Left hindlimb (tissue), 1 donor: ENCODE measurements at places on chromosomes 13 and 19.
A peak's percentile ranks its signal among the peaks of the same experiment; 100 is the strongest.

GRCh38 chr13:20359335-20359734 is 127.2 kb upstream of the GJB6 start:
- DNase-seq = no peak

DNA sequence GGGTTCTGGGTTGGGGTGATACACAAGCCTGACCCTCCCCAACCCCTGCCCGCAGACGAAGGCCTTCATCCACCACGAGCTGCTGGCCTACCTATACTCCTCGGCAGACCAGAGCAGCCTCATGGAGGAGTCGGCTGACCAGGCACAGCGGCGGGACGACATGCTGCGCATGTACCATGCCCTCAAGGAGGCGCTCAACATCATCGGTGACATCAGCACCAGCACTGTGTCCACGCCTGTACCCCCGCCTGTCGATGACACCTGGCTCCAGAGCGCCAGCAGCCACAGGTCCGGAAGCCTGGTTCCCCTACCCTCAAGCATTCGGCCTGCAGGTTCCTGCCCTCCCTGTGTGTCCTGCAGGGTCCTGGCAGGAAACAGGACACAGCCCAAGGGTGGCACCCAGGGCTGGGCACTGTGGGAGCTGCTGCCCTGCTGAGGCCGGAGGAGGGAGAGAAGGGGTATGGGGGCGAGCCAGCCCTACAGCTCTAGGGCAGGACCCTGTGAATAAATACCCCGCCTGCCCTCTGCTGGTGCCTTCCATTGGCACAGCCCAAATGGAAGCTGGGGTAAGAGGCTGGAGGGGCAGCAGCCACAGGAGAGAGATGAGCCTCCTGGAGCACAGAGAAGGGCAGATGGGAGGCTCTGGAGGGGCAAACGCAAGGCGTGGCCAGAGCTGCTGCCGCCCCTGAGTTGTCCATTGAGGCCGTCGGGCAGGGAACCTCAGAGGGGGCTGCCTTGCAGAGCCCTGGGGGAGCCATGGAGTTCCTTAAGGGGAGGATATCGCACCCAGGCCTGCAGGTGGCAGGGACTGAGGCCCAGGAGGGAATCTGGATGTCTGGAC is 6.8 kb downstream of the TMED1 start:
- no peak for DNase-seq

GRCh38 chr13:46615888-46616531 is 63.0 kb downstream of the LRCH1 start:
- DNase-seq = no peak

DNA sequence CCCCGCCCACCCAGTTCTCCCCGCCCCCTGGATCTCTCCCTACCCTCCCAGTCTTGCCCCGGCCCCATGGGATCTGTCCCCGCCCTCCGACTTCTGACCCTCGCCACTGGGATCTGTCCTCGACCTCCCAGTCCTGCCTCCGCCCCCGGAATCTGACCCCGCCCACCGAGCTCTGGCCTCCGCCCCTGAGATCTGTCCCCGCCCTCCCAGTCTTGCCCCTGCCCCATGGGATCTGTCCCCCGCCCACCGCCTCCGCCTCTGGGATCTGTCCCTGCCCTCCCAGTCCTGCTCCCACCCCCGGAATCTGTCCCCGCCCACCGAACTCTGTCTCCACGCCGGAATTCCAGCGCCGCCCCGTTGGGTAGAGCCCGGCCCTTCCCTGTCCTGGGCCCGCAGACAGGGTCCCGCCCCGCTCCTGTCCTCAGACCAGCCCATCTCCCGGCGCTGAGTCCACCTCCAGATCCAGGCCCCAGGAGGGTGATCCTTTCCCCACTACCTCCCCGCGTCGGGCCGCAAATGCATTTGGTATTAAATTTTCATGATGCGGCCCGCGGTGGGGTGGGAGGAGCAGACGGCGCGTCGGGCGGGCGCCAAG is 1.5 kb upstream of the SLC17A7 start:
- DNase-seq = peak; percentile 95

- DNase-seq = no peak
These were observed 9.1 kb upstream of the ZNF536 start for GRCh38 chr19:30363073-30363472.

- no peak for DNase-seq
These were observed 185.3 kb upstream of the EDNRB start for GRCh38 chr13:78103936-78104335.

DNA sequence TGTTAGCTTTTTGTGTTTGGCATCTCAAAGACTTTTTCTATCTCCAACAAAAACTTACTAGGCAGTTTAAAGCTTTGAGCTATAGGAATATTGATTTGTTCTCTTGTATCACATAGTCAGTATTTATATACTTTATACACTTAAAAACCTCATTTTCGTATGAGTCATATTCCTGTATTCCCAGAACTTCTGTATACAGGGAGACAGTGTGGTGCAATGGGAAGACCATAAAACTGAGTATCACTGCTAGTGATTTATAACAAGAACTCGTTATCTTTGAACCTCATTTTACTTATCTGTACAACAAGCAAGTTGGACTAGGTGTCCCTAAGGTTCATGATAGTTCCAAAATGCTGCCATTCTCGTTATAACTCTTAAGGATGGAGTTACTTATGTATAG is 6.3 kb downstream of the GPR180 start:
- no peak for DNase-seq

DNA sequence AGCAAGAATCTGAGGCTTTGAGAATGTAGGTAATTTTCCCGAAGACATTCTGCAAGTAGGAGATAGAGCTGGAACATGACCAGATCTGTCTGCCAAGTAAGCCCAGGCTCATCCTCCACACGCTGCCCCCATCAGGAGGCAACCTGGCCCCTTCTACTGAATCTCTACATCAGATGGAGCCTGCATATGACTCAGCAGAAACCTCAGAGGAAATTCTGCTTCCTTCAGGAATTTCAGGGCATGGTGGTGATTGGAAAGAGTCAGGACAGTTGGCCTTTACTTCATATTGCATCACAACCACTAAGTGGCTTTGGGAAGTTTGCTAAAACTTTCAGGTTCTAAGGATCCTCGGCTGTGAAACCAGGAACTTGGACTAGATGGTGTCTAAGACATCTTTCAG is 85.2 kb downstream of the LRRC63 start:
- DNase-seq = no peak

DNA sequence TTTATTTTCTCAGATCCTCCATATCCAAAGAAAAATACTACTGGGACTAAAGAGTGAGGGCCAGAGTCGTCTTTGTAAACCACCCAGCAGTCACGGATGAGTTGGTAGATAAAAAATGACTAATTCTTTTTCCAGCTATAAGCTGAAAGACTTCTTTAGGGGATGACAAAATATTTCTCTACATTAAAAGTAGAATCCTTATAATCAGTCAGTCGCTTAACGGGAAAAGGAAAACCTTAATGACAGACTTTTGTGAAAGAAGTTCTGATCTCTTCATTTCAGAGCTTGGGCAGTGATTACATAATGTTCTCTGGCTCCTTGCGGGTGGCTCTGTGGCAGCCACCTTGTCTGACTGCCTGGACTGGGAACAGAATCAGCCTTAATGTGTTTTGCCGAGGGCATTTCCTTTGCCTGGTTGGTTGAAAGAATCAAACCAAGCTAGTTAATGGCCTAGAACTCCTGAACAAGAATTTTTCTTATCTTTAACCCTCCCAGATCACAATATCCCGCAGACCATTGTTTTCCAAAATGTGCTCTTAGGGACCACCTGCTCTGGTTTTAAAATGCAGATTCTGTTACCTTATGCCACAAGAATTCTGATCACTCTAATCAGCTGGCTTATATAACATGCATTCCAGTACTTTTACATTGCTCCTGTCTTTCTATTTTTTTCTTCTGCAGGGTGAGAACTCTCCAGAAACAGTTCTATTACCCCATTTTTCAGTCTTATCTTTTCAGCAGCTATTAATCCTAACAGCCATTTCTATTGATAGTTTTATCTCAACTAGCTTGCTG is 2.5 kb downstream of the ITM2B start:
- DNase-seq = no peak

DNA sequence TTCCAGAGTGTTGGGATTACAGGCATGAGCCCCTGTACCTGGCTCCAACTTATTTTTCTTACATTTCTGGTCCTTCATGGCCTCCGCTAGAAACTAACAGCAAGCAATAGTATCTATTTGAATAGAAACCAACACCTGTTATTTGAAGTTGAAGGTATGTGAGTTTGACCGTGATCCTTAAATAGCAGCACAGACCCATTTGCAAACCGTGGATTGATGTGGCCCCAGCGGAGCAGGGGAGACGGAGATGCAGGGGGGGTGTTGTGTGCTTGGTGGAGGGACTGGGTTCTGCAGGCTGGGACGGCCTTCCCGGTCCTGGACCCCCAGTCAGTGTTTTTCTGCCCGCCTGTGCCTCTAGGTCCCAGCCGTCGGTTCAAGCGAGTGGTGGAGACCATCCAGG is 16.9 kb downstream of the TMEM150B start:
- no peak for DNase-seq

DNA sequence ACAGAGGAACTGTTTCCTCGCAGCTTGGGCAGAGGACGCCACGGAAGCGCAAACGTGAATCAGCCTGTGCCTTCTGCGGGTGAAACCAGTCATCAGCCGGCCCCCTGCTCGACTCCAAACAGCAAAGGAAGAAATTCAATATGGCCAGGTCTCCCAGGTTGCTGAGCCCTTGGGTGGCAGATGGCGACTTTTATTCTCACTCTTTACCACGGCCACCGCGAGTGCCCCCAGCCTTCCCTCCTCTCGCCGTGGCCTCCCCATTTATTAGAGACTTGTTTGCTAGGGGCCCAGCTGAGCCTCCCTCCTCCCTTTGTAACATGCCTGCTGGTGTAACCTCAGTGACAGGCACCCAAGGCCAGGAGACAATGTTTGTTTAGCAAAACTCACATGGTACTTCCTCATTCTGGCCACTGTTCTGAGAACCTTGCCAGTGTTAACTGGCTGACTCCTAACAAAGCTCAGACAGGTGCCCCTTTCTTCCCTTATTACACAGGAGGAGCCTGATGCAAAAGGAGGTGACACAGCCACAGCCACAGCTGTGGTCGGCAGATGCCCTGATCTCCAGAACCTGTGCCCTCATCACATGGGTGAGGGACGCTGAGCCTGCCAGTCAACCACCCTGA is 5.8 kb downstream of the RAB20 start:
- no peak for DNase-seq

GRCh38 chr19:2542341-2543069 is 66.6 kb downstream of the GADD45B start:
- no peak for DNase-seq

GRCh38 chr13:37539976-37540605 is 58.5 kb downstream of the POSTN start:
- no peak for DNase-seq

- DNase-seq = no peak
These were observed 5.7 kb upstream of the CEACAM18 start for GRCh38 chr19:51472607-51473006.

GRCh38 chr13:83184819-83185218 is 697.5 kb downstream of the SLITRK1 start:
- no peak for DNase-seq

GRCh38 chr13:51802631-51803418 is 1.1 kb downstream of the DHRS12 start:
- DNase-seq = no peak

GRCh38 chr13:29255567-29255966 is 339.9 kb downstream of the SLC7A1 start:
- no peak for DNase-seq

DNA sequence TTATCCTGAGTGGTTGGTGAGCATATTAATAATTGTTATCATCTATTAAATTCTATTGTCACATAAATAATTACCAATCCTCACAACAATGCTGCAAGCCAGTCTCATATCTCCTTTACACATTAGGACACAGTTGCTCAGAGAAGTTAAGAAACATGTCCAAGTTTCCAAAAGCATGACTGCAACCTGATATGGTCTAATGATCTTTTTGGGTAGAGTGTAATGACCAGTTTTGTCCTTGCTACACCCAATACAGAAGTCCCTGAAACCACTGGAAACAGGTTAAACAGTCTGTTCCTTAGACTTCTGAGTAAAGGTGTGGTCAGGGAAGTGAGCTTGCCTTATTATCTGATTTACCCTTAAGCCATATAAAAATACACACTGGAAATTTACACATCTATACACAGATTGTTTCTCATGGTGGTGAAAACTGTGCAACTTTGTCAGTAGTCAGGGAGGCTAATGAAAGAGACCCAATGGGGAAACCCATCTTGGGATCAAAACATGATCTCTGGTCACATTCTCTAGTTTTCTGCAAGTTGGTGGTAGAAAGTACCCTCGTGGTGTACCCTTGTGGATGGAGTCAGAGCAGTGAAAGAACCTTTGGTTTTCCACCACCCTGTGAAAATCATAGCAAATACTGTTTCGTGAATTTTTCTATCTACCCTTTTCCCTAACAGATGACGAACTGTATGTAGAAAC is 146.0 kb upstream of the KLF12 start:
- no peak for DNase-seq

- DNase-seq = no peak
These were observed 91.2 kb downstream of the PCDH9 start for GRCh38 chr13:67138970-67139369.

GRCh38 chr13:88752041-88752440 is 1080.9 kb downstream of the SLITRK5 start:
- no peak for DNase-seq

DNA sequence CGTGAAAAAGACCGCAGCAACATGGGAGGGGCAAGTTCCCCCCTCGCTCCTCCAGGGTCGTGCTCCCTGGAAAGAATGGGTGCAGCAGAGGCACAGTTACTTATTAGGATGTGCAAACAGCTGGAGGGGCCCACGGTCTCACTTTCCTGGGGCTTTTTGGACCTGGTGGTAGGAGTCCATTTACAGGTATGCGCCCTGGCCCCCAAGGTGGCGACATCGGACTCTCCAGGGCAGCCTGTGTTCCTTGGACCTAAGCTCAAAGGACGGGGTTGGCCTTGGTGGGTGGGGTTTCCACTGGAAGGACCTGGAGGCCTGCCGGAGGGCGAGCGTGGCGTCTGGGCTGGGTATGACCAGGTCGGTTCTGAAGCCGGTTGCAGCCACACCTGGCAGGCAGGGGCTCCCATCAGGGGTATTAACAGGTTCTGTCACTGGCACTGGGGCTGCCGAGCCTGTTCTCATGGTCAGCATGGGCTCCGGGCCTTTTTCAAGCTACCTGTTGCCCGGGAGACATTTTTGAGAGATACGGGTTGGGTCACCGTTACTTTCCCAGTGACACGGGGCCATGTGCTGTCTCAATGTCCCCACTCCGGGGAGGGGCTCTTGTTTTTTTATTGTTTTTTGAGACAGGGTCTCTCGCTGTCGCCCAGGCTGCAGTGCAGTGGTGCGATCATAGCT is 5.9 kb downstream of the ZFR2 start:
- no peak for DNase-seq

DNA sequence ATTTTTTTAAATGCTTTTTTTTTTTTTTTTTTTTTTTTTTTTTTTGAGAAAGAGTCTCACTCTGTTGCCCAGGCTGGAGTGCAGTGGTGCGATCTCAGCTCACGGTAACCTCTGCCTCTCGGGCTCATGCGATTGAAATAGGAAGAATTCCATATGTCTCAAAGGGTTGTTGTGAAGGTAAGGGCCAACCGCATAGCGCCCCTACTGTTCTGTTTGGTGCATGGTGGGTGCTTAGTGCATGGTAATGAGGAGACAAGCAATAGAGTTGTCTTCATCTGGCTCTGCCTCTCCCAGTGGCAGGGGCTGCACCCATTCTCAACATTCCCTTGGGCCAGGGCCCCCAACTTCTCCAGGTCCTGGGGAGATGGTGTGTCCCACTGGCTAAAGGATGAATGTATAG is 68.7 kb downstream of the RASL11A start:
- DNase-seq = no peak
